ENCODE measurements at places on chromosomes 7 and 10.

- no peak for DNase-seq
Observed at GRCh38 chr7:117741962-117742361, 131.3 kb downstream of the CTTNBP2 start.

DNA sequence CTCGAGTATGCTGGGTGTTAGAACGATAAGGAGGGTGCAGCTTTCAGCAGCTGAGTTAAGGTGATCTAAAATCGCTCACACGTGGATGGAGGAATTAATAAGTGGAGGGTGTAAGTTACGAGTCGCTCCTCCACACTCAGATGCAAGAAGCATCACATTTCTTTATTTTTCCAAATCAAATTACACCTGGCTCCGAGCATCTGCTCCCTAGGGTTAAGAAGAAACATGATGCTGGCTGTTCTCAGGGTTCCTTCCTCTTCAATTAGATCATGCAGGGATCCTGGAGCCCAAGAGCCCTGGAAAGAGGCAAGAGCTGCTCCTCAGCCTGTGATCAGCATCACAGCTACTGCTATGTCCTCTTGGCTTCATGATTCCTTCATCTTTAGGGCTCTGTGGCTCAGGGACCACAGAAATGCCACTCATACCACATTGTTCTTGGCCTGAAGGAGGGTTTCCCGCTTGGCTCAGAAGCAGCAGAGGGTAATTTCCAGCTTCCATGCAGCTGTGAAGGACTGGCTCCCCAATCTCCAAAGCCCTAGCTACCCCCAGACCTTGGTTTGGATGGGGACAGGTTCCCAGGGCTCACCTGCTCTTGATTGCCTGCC is 235.9 kb upstream of the ZNF32 start:
- no peak for DNase-seq

DNA sequence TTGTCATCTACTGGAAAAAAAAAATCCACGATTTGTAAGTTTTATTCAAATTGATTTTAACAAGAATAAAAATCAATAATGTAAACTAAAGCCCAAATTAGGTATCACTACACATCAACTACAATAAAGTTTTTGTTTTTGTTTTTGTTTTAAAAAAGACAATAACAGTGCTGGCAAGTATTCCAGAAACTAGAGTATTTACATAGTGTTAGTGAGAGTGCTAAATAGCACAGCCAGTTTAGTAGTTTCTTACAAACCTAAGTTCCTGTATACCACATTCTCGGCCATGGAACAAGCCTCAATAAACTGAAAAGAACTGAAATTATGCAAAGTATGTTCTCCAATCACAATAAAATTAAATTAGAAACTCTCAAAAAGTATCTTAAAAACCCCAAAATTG is 8.1 kb downstream of the ARHGAP12 start:
- no peak for DNase-seq

DNA sequence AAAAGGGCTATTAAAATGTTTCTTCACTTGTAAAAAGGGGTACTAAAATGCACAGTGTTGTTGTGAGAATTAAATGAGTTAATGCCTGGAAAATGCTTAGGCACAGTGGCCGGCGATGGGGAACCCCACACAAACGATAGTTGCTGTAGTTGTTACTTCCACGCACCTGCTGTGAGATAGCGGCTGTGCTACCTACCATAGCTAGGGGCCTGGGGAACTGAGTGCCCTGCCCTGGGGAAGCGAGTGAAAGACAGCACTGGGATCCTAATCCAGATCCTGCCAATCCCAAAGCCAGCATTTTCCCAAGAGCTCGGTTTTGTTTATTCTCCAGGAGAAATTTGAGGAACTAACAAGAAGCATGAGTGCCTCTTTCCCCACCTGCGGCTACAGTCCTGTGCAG is 27.8 kb downstream of the DDC start:
- DNase-seq = no peak

DNA sequence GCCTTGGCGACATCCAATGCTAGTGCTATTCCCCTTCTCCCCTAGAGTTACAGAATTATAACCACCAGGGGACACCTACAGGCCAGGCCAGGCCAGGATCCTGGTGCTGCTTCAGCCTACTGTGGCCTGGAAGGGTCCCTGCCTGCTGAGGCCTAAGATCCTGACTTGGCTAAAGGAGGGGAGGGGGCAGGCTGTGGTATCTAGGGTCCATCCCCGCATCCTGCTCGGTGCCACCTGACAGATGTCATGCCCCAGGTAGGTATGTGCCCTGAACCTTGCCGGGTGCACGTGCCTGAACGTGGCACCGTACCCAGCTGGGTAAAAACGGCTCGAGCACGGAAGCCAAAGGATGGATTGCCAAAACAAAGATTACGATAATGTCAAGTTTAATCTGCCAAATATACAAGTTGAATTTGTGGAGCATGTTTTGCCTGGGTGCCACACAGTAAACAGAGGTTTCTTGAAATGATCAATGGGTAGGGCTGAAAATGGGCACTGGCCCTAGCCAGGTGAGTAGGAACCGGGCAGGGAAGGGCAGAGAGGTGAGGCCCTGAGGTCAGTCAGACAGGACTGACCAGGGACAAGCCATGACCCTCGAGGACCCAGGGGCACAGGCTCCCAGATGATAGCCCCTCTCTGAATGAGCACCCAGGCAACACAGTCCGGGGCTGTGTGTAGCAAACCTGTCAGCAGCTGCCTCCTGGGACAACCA is 12.6 kb downstream of the PDAP1 start:
- no peak for DNase-seq

- DNase-seq = no peak
Observed at GRCh38 chr7:23211589-23211988, 29.7 kb downstream of the NUP42 start.

- no peak for DNase-seq
Observed at GRCh38 chr10:59047957-59048618, 128.4 kb upstream of the PHYHIPL start.
